AG09309 (cell line): ENCODE measurements at places on chromosomes 5 and 9.

GRCh38 chr5:151240924-151241635, 11.9 kb upstream of the GM2A start:
- no peak for DNase-seq

GRCh38 chr9:80994892-80995291, 694.5 kb downstream of the TLE1 start:
- DNase-seq: no peak

DNA sequence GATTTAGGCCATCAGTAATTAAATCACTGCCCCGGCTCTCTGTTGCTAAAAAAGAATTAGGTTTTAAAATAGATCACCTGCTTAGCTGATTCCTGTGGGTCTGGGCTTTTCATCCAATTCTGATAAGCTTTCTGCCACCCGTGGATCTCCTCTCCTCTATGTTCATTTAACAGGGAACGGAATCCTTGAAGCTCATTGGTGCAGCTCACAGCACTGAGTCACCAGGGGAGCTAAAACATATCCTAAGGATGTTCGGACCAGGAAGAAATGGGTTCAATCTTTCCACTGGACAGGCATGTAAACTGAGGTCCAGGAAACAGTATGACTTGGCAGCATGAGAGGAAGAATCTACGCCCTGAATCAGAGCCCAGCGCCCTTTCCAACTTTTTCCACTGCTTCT, 267.1 kb upstream of the GRIA1 start:
- DNase-seq: no peak

DNA sequence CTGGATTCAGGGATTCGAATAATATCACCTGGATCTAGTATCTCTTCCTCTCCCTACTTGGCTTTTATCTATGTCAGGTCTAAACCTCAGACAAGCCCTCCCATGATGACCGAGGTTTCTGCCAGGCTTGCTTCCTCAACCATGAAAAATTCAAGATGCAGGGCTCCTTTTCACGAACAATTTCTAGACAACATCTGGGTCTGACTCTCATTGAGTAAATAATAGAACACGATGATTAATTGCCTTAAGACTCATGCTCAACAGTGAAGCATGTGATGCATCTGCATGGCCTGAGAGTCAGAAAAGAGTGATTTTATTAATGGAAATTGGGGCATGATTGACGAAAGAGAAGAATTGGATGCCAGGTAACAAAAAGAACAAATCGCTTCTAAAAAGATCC, 277.2 kb upstream of the ZNF608 start:
- DNase-seq: no peak

GRCh38 chr5:150052956-150053712, 33.2 kb downstream of the CSF1R start:
- peak; percentile 52 for DNase-seq

DNA sequence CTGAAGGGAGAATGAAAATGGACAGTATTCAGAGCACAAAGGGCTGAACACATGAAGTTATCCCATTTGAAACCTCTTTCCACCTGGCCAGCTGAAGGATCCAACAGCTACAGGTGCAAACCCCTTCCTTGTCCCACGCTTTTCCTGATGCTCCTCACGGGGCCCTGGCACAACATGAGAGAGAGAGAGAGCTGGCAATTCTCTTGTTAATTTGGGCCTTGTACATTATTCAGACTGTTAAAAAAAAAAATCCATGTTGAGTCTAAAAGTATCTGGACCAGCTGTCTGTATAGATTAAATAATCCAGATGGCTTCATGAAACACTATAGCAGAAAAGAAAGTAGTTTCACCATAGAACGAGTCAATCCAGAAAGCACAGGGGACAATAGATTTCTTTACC, 74.1 kb downstream of the HMHB1 start:
- no peak for DNase-seq

- no peak for DNase-seq
Measured at GRCh38 chr5:83510260-83510659, 38.7 kb downstream of the VCAN start.

GRCh38 chr5:125411071-125411743, 664.8 kb upstream of the ZNF608 start:
- DNase-seq: no peak

DNA sequence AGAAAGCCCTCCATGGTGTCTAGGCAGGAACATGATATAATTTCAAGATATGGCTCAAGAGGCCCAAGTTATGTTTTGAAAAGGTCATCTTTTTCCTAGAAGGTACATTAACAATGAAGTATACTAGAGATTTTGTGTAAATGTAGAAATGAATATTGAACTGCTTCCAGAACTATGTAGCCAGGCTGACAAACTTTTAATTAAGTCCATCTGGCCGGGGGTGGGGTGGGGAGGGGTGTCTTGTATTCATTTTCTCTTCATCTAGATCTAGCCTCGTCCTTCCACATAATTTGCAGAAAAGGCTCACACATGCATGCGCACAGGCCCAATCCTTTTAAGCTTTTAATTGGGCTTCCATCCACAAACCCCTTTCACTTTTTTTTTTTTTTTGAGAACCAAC, 323.3 kb downstream of the ARL15 start:
- DNase-seq: no peak

DNA sequence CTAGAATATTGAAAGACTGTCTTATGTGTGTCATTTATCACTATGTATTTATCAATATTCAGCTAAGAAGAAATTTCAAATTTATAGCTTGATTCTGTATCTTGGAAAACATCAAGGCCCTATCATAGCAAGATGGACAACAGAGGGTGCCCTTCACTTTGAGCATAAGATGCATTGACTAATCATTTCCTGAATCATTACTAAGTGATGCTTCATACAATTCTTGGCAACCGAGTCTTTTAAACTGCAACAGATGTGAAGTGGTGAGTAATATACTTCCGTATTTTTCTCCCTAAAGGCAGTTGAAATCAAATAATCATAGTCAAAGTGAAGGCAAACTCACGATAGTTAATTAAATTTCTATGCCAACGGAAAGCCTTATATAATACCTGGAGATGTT, 318.6 kb upstream of the RGMB start:
- DNase-seq: peak; percentile 91

- no peak for DNase-seq
Measured at GRCh38 chr5:142391058-142391845, 66.4 kb upstream of the SPRY4 start.

GRCh38 chr5:81825237-81825636, 74.3 kb upstream of the SSBP2 start:
- DNase-seq: peak; percentile 68

- DNase-seq: no peak
Measured at GRCh38 chr5:139389701-139390638, at the start of gene MZB1. MZB1 (minus strand) TSS chr5:139389913; CDS start chr5:139389856, 57 bp downstream.

- DNase-seq: peak; percentile 96
Measured at GRCh38 chr5:15885156-15885555, 294.4 kb downstream of the MARCHF11 start.

GRCh38 chr5:147310059-147310704, 75.4 kb downstream of the STK32A start:
- peak; percentile 7 for DNase-seq
